ENCODE measurements at places on chromosomes 1 and 21.

GRCh38 chr1:156385534-156386031 lies 16.6 kb downstream of the RHBG start:
- DNase-seq: peak; percentile 71

DNA sequence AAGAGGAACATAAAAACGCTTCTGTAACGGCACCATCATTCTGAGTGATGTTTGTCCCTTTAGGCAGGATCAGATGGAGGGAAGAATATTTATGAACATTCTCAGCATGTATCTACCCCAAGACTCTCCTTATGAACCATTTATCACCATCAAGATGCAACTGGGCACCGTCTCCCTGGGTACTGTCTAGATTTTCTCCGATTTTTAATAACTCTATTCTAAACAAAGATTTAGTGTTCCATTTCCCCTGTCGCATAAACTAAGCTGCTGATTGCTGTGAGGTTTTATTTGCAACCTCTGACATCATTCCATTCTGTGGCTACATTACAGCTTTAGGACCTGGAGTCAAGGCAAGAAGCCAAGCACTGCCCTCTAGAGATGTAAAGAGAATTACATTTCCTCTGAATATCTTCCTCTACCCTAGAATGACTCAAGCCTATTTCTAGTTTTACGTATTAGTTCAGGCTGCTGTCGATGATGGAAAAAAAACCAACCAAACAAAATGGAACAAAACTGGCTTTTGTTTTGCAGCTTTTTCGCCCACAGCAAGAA lies 130.1 kb upstream of the MAP1LC3C start:
- no peak for DNase-seq

- DNase-seq: no peak
These were observed 326.0 kb downstream of the BARHL2 start for GRCh38 chr1:90391126-90391525.

DNA sequence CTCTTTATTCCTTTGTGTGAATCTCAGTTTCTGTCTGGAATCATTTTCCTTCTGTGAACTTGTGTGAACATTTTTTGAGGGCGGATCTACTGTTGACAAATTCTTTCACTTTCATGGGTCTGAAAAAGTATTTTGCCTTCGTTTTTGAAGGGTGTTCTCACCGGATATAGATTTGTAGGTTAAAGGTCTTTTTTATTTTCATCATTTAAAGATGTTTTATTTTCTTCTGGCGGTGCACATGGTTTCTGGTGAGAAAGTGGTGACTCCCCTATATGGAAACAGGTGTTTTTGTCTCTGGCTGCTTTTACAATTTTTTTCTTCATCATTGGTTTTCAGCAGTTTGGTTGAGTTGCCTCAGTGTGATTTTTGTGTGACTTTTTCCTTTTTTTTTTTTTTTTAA lies 94.9 kb downstream of the DYRK1A start:
- DNase-seq: no peak

- no peak for DNase-seq
These were observed 156.0 kb upstream of the RAB4A start for GRCh38 chr1:229114850-229115365.

DNA sequence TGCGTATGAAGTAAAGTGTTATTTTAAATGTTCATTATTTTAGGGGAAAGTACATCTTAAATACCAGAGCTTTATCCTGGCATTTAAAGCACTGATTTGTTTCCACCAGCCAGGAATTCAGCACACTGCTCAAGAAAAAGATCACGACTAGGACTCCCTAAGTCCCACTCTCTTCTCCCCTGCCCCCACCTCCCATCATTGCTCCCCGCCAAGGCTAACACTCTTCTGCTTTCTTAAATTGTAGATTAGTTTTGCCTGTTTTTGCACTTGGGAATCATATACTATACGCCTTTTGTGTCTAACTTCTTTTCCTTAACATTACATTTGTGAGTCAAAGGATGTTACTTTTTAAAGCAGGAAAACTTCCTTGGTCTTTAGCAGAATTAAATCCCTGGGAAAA lies 37.5 kb upstream of the C1orf105 start:
- DNase-seq: no peak

GRCh38 chr1:215022741-215023141 lies 59.8 kb upstream of the KCNK2 start:
- DNase-seq: no peak

DNA sequence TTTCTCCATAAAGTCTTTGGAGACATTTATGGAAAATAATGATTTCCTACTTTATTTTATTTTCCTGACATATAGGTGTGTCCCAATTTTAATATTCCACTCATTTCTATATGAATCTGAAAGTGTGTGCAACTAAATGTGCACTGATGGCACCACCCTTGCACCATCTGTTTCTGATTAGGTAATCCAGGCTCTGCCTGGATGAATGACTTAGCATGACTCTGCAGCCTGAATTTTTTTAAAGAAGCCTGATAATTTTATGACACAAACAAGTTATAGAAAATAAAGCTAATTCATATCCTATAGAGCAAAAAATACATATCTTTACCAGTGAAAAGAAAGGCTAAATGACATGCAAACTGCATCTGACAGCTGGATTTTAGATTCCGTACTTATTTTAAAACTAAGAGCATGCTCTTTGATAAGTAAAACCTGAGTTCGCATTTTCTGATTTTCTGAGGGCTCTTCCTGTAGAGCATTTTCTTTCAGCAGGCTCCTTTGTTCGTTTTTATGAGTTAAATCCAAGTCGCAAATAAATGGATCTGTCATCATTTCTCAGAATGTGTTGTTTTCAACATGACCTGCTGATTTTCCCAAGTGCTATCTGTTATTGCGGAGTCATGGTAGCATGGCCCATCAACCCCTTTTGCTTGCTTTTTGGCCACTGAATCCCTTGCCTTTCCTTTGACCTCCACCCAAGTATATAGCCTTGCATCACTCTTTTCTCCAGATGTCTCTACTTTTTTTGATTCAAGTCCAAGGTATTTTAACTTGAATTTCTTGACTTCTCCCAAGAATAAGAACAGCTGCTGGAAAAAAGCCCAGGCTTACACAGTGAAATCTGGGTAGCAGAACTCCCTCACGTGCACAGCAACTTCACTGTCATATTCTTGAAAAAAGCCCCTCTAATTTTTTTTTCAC lies 52.8 kb upstream of the LYPLAL1 start:
- no peak for DNase-seq

DNA sequence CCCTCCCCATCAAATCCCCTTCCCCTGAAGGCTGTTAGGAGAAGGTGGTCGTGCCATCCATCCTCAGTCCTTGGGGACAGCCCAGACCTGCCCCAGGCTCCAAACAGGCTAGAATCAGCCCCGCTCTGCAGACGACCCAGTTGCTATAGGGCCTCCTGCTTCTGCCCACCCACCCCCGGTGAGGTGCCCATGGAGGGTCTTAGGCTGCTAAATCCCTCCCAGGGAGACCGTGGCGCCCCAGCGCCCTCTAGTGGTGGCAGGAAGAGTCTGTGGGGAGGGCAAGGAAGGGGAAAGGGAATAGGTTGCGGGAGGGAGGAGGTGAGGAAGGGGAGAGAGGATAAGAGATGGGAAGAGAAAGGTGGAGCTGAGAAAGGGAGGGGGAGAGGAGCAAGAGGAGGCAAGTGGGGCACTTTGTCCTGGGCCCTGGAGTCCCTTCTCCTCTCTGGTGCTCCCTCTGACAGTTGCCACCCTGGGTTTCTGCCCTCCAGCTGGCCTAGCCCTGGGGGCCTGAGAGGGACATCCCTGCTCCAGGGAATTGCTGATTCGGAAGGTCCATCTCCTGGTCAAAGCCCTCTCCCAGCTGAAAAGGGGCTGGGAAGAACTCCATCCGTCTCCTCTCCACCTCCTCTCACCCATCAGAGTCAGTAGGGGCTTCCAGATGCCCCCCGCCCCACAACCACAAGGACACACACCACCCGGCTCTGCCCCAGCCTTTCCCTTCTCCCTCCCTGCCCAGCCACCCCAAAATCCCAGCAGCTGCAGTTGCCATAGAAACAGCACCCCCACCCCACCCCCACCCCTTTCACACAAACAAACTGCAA lies 55.4 kb downstream of the CAMK2N1 start:
- DNase-seq: peak; percentile 44

- DNase-seq: no peak
These were observed 41.2 kb upstream of the RGS8 start for GRCh38 chr1:182725259-182726255.

DNA sequence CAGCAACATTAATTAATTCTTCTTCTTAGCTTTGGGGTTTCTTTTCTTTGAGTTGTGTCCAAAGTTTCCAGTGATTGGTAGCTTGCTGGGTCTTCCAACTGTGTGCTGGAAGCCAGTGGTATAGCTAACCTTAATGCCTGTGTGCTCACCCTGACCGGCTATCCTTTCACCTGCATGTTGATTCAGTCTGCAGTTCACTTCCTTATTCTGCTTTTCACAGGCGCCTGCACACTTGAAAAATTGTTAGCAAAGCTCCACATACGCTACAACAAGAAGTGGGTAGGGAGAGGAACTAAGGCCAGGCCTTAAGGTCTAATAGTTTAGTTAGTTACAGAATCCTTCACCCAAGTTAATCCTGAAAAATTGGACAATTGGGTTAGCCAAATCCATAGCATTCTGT lies 35.7 kb downstream of the NCF2 start:
- no peak for DNase-seq

DNA sequence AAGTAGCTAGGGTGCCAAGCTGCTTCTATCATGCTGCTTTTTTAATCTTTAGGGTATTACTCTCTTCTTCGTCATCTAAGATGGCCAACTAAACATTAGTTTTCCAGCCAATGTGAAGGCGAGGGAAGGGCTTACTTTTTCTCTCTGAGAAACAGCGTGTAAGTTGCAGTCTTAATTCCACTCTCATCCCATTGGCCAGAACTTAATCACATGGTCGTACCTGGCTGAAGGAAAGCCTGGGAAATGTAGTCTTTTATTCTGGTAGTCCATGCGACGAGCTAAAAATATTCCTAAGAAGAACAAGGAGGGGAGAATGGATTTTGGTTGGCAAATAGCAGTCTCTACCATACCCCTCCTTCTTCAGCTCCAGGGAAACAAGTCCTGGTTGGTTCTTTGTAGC lies 21.5 kb downstream of the DNAJC6 start:
- DNase-seq: no peak

- DNase-seq: no peak
These were observed 141.3 kb upstream of the IGSF21 start for GRCh38 chr1:17966341-17966740.

DNA sequence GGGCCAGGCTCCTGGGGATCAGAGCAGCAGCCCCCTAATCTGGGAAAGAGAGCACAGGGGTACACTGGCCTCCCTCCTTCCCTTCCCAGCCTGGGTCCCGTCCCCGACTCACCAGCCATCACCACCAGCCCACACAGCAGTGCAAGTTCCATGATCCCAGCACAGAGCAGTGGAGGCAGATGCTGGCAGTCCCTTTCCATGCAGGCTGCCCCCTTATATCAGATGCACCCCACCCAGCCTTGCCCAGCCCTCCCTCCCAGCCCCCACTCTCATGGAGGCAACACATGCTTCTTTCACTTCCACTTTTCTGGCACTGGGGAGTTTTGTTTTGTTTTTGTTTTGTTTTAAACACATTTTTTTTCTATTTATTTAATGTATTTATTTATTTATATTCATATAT lies at the start of gene PLA2G2D:
PLA2G2D (minus strand) TSS at position 190 of the 400 bp plus-strand sequence; CDS start at position 152, 38 bp downstream.
- no peak for DNase-seq

GRCh38 chr1:84361796-84362195 lies 36.5 kb upstream of the DNASE2B start:
- DNase-seq: no peak

DNA sequence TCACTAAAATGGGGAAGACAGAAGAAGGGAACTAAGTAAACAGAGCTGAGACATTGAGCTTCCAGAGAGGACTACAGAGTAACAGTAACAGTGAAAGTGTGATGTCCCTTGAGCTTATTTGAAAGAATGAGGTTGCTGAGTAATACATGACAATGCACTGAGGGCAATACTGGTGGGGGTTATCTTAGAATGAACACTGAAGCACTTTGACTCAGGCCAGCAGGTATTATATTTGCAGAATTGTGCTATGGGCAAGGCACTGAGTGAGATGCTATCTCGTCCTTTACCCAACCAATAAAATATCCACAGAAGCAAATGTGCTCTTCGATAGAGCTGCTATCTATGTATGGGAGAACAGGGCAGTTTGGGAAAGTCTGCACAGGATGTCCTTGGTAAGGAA lies 133.2 kb downstream of the DISP1 start:
- DNase-seq: no peak

DNA sequence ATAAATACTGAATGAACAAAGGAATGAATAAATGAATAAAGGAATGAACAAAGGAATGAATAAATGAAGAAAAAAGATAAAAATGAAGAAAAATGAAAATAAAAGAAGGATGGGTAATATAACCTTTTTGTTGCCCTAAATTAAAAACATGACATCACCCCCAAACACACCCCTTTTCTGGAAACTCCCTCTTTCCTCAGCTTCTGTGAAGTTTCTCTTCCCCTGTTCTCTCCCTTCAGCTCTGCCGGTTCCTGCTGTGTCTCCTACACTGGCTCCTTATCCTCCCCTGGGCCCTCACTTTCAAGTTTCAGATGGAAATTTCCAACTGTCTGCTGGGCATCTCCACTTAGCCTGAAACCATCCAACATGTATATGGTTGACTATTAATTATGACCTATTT lies 37.9 kb downstream of the RAB3B start:
- no peak for DNase-seq

DNA sequence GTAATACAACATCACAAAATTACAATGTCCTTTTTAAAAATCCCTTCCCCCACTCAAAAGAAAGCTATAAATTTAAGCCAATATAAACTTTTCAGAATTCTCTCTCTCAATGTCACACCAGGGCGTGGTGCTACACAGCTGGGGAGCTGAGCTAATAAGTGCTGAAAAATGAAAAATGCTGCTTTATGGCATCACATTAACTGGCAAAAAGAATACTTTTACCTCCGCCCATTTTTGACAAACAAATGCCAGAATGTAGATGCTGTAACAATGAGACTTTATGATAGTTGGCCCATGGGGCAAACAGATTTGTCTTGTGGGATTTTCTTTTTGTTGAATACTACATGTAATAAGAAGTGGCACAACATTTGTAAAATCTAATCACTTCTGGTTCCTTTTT lies 12.7 kb upstream of the LYPLAL1 start:
- DNase-seq: no peak

GRCh38 chr1:11704194-11704529 lies 12.7 kb downstream of the DRAXIN start:
- no peak for DNase-seq

DNA sequence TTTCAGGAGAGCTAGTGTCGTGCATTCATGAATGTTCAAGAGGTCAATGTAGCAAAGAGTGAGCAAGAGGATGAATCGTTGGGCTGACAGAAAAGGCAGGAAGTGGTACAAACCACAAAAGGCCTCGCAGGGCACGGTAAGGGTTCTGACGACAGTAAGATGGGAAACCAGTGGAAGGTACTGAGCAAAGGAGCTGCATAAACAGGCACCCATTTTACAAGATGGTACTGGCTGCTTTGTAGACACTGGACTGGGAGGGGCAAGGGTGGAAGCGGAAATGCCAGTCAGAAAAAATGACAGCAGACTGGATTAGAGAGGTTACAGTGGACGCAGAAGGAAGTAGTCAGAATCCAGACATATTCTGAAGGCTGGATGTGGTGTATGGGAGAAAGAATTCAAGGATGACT lies 123.5 kb downstream of the PTPN14 start:
- peak; percentile 11 for DNase-seq

- DNase-seq: no peak
These were observed 86.2 kb downstream of the SLC66A1 start for GRCh38 chr1:19398309-19398760.
